Stimulated activated CD4-positive, alpha-beta T cell treated with anti-CD3 and anti-CD28 coated beads, Interleukin-4, amount 100 ng/mL, for 24 hours (primary cell): ENCODE measurements at places on chromosomes 4 and X.

- no peak for DNase-seq
These were observed 11.6 kb downstream of the POLR2B start for GRCh38 chr4:56990109-56990905.

GRCh38 chr4:143384381-143384994 is 47.8 kb downstream of the GAB1 start:
- no peak for DNase-seq

GRCh38 chrX:43985511-43985910 is 12.3 kb upstream of the NDP start:
- no peak for DNase-seq

DNA sequence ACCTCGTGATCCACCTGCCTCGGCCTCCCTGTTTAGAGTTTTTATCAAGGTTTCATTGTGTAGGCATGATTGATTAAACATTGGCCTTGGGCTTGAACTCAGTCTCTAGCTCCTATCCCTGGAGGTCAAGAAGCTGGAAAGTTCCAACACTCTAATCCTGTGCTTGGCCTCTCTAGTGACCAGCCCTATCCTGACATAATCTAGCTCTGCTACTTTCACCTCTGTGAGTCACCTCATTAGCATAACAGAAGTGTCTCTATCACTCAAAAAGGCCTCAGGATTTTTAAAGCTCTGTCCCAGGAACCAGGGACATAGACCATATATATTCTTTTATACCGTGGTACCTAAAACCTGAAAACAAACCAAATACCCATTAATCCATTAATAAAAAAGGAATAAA is 377.5 kb downstream of the CENPC start:
- DNase-seq, result no peak

DNA sequence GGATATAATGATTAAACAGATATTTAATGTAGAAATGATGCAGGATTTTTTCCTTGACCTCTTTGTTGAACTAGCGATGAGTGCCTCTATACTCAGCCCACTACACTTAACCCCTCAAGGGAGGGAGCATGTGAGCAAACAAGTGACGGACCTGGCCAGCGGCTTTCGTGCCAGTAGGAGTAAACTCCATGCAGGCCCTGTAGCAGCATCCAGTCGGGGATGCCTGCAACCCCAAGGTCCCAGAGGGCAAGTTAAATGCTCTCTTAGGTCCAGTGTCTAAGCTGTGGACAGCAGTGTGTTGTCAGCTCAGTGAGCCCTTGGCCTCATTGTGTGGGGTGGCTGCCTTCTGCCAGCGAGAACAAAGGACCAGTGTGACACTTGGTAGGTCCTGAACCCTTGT is 708.7 kb downstream of the TECRL start:
- DNase-seq, result no peak

- no peak for DNase-seq
These were observed 27.2 kb downstream of the MFAP3L start for GRCh38 chr4:169998981-169999380.

- DNase-seq, result no peak
These were observed 57.7 kb downstream of the SAT1 start for GRCh38 chrX:23840674-23841073.
